ENCODE measurements at places on chromosomes 13 and 19.

DNA sequence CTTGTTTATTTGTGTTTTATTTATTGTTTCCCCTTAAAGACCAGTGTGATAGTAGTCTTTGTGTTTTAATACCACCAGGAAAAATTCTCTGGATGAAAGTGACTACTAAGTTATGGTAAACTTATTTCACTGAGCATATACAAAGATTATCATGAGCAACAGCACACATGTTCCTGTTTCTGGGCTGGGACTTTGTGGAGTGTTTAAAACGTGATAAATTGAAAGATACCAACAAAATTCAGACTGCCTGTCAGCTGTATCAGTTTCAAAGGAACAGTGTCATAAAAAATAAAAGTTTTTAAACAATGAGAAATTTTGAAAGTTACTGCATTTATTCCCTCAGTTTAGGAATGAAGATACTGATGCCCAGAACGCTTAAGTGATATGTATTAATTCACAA, 259.4 kb downstream of the DACH1 start:
- DNase-seq: no peak

- DNase-seq: no peak
Measured at GRCh38 chr13:89458456-89458855, 1787.3 kb downstream of the SLITRK5 start.

DNA sequence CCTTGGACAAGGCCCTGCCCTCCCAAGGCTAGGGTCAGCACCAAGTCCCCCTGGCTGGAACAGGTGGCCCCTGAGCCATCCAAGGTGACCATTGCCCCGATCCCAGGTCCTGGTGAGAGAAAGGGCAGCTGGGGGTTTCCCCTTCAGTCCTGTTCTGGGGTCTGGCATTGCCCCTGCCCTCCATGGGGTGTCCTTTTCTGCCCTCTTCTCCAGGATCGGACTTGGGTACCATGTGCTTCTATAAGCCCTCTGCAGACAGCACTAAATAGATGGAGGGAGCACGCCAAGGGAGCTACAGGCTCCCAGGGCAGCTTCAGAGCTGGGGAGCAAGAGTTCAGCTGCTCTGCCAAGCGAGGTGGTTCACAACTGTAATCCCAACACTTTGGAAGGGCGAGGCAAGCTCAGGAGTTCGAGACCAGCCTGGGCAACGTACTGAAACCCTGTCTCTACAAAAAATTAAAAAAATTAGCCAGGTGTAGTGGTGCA, 13.5 kb upstream of the KCNN1 start:
- DNase-seq: no peak

DNA sequence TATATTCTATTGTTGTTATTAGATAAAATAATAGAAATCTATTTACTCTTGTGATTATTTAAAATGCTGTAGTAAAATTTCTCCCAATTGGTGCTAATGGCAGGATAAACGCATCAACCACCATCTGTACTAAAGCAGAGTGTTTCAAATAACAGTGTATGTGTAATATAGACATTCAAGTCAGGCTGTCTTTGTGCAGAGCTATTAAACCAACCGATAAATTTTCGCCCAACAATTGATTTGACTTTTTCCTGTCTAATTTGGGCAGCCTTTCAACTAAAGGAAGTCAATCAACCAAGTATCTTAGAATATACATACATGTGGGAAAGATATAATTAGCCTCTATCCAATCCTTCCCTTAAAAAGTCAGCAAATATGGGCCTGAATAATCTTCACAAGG, 5.8 kb downstream of the AMER2 start:
- DNase-seq: no peak

DNA sequence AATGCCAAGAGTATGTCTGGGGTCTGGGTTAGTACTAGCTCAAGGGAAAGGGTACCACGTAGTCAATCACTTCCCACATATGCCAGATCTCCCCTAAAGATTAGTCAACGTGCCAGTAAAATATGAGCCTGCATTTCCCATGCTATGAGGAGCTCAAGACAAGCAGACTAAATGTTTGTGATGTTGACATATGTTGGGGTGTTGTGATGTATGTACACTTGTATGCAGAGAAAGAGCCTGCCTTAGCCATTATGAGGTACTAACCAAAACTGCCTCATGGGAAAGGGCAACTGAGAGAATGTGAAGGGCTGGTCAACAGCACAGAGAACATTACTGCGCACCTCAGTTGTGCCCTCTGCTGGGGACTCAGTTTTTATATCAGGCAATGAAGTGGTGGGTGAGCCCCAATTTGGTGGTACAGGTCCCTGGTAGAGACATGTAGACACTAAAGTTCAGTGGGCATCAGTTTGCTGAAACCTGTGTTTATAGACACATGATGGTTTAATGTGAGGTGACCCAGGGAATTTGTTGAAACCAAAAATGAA, 287.0 kb downstream of the DCT start:
- DNase-seq: peak; percentile 22

DNA sequence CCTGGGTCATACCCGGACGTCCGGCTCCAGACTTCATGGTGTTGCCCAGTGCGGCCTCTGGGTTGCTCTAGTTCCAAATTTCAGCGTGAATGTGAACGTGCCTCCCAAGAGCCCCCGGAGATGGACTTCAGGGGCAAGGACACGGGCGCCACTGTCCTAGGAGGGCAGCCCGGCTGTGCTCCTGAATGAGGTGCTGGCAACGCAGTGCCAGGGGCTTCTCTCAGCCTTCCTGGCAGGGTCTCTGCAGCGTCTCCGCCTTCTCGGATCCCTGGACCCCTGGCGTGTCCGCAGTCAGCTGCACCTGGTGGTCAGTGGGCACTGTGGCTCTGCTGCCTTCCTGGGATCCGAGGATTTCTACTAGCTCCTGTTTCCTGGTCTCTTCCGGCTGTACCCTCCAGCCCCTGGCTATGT, 101.7 kb upstream of the MCF2L start:
- DNase-seq: no peak

- peak; percentile 64 for DNase-seq
Measured at GRCh38 chr19:7595466-7596133, at the start of gene CAMSAP3. Gene CAMSAP3, plus strand, starts transcription at chr19:7595863. Its CDS starts 140 bp downstream, at chr19:7596003.

DNA sequence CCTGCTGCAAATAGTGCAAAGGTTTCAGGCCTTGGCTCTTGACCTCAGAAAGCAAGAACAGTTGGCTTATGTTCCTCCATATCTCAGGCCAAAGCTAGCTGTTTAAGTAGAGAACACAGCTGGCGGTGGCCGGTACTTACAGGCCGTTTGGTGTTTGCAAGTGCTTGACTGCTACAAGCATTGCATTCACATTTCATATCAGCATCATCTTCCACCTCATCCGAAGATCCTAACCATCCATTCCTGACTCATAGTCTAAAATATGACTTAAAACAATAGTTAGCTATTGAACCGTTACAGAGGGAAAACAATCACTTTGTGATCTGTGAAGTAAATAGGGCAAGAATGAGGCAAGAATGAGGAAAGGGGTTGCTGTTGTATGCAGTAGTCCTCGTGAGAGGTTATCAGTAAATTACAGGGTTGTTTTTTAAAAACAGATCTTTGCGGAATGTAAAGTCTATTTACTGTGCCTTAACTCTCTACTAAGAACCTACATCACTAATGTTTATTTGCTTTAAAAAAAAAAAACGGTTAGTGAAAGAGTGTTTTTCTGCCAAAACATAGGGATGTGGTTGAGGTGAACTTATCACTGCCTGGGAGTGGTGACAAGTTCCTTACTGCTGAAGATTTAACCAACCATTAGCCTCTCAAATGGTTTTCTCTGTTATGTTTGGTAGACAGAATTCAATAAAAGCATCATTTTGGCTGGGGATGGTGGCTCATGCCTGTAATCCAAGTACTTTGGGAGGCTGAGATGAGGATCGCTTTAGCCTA, 21.6 kb upstream of the WDR88 start:
- DNase-seq: no peak

- DNase-seq: no peak
Measured at GRCh38 chr13:39675904-39676303, 20.4 kb downstream of the COG6 start.

- no peak for DNase-seq
Measured at GRCh38 chr13:59950266-59950665, 213.5 kb downstream of the DIAPH3 start.

DNA sequence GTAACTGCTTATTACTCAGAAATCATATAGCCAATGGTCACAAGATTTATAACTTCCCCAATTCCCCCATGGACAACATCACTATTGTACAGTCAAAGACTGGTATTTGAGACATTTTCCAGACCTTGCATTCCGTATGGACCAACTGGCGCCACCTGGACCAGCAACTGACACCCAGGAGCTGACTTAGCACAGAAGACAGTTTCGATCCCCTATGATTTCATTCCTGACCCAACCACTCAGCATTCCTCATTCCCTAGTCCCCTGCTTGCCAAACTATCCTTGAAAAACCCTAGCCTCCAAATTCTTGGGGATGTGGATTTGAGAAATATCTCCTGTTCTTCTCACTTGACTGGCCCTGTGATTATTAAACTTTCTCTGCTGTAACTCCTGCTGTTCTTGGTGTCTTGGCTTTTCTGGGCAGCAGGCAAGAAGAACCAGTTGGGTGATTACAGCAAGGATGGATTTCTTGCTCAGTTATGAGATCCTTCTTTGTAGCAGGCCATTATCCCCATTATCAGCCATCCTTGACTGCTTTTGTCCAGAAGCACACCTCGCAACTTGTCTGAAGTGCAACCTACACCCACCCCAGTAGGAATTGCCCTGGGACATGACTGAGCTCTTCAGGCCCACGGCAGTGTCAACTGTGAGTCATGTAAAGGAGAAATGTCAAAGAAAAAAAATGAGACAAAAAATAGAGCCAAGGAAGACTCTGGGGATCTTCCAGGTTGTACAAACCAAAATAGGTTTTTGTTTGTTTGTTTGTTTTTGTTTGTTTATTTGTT, 13.7 kb upstream of the MAP3K10 start:
- no peak for DNase-seq

- DNase-seq: no peak
Measured at GRCh38 chr13:39580881-39581575, 22.0 kb downstream of the LHFPL6 start.

- DNase-seq: no peak
Measured at GRCh38 chr19:19324059-19324770, 3.6 kb downstream of the MAU2 start.

DNA sequence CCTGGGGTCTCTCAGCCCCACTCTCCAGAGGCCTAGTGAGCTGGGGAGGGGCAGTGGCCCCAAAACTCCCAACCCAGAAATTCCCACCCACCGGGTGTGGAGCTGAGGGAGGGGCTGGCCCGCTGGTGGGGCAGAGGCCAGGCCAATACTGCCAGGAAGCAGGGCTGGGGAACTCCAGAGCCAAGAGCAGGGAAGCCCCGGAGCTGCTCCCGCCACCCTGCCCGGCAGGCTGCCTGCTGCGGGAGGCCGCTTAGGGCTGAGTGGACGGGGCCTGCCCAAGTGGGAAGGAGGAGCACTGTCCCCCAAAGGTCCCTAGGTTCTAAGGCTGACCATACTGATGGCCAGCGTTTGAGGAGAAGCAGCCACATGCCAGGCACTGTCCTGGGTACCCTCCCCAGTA, 13.0 kb upstream of the RELB start:
- DNase-seq: no peak

DNA sequence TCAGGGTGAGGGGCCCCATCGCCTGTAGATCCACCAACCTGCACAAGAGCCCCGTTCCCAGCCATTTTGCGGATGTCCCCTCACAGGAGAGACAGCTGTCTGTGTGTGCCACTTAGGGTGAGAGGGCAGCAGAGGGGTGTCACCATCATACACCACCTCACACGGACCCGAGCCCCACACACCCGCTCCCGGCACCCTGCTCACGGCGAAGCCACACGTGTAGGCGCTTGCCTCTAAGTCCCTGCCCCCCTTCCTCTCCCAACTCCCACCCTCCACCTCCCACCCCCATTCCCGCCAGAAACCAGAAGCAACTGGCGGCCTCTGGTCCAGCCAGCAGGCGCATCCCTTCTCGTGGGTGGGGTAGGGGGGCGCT, 4.0 kb upstream of the DPF1 start:
- no peak for DNase-seq

DNA sequence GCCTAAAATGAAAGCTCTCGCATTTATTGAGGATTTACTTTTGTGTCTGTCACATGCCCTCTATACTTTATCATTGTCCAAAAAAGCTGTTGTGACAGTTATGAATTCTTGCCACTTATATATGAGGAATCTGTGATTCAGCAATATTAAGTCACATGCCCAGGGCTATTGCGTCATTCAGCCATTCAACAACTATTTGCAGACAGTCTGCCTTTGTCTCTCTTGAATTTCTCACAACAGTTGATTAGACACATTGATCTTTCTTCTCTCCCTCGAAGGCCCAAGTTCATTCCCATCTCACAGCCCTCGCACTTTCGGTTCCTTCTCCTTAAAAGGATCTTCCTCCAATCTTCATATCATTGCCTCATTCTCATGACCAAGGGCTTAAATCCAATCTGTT, 342.6 kb downstream of the MZT1 start:
- DNase-seq: no peak

DNA sequence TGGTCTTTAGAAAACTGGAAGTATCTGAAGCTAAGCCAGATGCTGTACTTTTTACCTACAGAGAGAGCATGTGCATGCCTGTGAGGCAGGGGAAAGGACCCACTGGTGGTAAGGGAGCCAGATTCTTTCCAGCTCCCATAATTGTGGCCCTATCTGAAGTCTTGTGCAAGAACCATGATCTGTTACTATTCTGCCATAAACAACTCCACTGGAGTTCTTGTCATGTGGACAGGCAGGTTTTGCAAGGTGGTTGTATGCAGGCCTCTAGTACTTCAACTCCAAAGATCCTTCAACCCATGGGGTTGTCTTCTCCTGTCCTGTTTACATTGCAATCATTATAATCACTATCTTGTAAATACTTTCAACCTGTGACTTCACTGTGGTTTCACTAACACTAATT, 14.1 kb downstream of the PROSER1 start:
- DNase-seq: no peak

- no peak for DNase-seq
Measured at GRCh38 chr13:113327766-113328471, 30.9 kb downstream of the LAMP1 start.

GRCh38 chr13:81012031-81012430, 671.1 kb upstream of the SPRY2 start:
- no peak for DNase-seq

DNA sequence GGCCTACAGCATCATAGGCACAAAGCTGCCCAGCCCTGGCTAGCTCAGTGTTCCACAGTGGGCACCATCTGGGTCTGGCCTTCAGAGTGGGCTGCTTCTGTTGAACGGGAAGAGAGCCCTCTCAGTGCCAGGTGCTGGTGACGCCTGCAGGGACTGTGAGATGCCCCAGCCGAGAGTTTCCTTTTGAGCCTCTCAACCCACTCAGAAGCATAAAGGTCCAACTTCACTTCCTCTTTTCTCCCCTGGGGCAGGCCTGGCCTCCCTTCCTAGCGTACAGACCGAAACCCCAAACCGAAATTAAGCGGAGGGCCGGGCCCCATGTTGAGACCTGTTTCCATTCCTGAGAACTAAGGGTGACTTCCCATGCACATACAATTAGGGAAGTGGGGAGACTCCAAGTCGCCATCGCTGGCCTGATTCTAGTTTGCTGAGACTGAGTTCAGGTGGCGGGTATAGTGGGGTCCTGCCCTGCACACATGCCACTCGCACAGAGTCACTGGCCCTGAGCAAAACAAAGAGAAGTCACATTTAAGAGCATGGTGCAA, 6.9 kb downstream of the RAB8A start:
- peak; percentile 70 for DNase-seq

- DNase-seq: no peak
Measured at GRCh38 chr19:32767951-32768679, 48.5 kb downstream of the TDRD12 start.
